ENCODE measurements at places on chromosomes 16 and 17.

GRCh38 chr17:17079761-17080160, 37.5 kb downstream of the MPRIP start:
- no peak for DNase-seq

DNA sequence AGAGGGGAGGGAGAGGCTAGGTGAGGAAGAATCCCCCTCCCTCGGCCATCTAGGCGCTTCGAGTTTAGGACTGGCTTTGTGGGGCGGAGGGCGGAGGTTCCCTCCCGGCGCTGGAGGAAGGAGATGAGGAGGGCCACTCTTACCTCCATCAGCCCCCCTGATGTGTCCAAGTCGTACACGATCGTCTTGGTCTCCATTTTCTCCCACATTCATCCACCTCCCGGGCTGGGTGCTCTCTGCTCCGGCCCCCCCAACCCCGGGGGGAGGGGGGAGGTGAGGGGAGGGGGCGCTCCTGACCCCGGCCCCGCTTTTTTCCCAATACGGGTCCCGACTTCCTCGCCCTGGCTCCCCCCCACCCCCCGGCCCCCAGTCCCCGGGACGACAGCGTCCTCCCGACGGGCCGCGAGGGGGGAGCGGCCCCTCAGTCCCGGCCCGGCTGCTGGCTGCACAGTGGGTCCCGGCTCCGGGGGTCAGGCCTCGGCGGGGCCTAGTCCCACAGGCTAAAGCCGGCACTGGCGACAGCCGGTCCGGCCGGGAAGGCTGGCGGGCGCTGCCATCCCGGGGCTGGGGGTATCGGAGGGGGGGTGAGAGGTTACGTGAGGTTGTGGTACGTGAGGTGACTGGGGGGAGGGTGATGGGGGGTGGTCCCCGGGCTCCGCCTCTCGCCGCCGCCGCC, 428 bp downstream of the PHF12 start:
- DNase-seq: no peak

DNA sequence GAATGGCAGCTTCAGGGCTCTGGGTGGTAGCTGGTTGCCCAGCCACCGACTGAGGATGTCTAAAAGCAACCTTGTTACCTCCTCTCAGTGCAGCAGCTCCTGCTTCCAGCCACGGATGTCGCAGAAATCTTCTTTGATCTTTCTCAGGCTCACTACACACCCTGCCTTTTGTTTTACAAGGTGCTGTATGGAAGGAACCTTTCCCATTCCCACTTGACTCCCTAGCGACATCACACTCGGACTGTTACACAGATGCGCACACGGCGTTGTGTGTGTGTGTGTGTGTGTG, 135.8 kb upstream of the CPHXL start:
- no peak for DNase-seq

- no peak for DNase-seq
Measured at GRCh38 chr17:69551212-69552010, 136.9 kb downstream of the MAP2K6 start.

DNA sequence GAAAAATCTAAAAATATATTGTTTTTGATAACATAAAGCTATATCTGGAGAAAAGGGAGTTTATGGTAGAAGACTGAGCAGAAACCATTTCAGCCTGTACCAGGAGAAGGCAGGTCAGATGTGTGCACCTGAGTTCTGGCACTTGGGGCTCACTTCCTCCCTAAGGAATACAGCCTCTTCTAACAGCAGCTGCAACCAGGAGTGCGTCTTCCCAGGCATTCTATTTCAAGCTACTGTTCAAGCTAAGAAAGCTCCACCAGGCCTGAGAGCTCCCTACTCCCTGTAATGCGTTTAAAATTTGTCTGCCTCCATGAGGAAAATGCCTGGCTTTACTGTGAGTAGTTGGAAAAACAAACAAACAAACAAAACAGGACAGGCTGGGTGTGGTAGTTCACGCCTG, 96.1 kb downstream of the ZNF778 start:
- DNase-seq: no peak

GRCh38 chr17:70702683-70703255, 533.4 kb downstream of the KCNJ2 start:
- no peak for DNase-seq

DNA sequence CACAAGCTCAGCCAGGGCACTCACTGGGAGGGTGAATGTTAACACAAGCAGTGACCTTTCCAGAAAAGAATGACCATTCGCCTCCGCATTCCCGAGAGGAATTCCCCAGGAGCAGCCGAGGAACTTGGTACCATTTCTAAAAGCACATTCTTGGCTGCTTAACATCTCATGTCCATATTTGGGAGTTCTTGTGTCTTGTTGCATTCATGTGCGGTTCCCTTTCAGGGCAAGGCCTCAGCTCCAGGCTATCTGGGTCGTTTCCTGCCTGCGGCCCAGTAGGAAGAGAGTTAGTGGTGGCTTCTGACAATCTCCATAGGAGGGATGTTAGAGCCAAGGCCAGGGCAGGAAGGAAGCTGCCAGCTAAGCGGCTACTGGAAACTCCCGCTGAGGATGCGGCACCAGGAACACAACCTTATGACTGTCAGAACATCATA, 27.8 kb upstream of the MEAK7 start:
- DNase-seq: no peak

DNA sequence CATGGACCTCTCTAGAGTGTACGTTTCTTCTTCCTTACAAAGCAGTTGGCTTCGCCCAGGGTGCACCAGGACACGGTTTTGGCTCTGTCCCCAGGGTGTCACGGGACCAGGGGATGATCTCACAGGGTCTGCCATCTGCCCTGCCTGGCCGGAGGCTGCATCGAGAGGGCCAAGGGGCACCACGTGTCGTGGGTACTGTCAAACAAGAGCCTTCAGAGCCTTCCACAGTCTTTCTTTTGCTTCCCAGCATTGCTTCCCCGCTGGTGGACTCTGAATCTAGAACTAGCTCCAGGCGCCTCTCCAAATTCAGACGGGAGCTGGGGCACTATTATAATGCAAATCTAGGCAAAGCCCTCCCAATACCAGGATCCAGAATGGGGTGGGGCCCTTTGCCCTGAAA, 47.9 kb downstream of the MAPT start:
- no peak for DNase-seq

DNA sequence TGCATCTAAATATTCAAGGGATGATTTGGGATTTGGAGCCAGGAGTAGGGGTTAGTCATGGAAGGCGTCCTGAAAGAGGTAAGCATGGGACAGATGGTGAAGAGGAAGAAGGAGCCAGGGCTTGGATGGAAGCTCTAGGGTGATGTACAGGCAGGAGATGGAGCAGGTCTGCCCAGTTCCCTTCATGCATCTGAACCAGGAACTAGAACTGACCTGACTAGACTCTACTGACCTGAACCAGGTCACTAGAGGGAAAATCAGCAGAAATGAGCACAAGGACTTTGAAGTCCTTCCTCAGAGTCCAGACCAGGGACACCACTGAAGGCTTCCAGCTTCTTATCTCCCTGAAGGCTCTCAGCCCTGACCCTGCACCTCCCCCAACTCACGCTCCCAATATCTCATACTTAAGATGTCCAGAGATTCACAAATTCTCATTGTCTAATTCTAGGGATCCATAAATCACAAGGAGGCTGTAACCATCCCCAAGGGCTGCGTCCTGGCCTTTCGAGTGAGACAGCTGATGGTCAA, 8.3 kb downstream of the GSDMA start:
- DNase-seq: no peak

GRCh38 chr16:22805326-22805725, 8.6 kb upstream of the HS3ST2 start:
- DNase-seq: no peak

GRCh38 chr16:51567911-51568310, 416.8 kb upstream of the SALL1 start:
- DNase-seq: no peak

- DNase-seq: no peak
Measured at GRCh38 chr16:57251352-57251751, 6.3 kb downstream of the ARL2BP start.

- DNase-seq: no peak
Measured at GRCh38 chr16:29825145-29826044, 5.1 kb downstream of the MVP start.

- DNase-seq: no peak
Measured at GRCh38 chr16:84293406-84293805, 1.3 kb upstream of the WFDC1 start.

Data from cortex of kidney (tissue), 1 donor.